ENCODE measurements at places on chromosomes 7 and 10.

DNA sequence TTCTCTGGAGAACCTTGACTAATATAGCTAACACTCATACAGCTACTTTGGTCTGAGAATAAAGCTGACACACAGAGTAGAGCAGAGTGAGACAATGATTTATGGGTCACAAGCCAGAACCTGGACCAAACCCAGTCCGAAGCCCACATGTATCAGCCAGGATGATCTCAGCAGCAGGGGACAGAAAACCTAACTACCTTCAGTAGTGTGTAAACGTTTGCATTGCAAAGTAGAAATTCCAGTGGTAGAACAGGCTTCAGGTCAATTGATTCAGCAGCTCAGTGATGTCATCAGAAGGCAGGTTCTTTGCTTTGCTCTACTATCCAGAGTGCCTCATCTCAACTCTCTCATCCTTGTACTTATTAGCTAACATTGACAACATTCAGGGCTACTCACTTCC lies 62.5 kb upstream of the PALS2 start:
- no peak for DNase-seq

- DNase-seq: no peak
These were observed 29.3 kb downstream of the KLF6 start for GRCh38 chr10:3755440-3756359.

DNA sequence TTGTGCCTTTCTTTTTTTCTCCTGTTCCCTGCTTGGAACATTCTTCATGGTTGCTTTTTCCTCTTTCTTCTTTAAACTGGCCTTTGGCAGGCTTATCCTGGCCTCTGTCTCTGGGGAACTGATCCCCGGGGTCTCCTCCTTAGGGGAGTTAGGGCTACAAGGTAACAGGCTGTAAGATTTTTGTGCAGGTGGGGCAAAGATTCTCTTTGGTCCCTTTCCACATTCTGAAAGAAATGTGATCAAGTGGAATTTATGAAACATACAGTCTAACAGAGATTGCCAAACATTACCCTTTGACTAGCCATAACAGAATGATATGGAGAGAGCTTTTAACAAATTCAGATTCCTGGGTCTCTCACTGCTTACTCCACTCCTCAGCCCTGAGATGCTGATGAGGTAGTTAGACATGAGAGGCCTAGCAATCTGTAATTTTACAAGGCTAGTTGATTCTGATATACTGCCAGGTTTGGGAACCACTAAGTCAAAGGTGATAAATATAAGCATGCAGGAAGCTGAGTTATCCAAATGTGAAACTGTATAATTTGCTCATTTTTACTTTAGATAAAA lies 8.8 kb downstream of the ZCWPW1 start:
- no peak for DNase-seq

DNA sequence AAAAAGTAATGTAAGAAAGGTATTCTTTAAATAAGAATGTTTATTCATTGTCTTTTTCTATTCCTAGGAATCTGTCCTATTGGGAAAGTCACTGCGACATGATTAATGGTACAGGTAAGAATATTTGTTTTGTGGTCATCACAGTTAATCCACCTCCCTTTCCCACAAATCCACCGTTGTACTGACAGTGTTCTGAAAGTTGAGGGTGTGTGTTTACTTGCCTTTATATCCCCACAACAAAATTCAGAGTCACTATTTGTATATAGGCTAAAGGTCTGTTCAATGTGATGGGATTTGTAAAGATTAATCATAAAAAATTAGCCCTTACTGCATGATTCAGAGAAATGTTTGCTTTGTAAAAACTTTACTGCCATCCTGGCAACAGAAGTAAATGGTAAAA lies 27.9 kb downstream of the CD36 start:
- no peak for DNase-seq

DNA sequence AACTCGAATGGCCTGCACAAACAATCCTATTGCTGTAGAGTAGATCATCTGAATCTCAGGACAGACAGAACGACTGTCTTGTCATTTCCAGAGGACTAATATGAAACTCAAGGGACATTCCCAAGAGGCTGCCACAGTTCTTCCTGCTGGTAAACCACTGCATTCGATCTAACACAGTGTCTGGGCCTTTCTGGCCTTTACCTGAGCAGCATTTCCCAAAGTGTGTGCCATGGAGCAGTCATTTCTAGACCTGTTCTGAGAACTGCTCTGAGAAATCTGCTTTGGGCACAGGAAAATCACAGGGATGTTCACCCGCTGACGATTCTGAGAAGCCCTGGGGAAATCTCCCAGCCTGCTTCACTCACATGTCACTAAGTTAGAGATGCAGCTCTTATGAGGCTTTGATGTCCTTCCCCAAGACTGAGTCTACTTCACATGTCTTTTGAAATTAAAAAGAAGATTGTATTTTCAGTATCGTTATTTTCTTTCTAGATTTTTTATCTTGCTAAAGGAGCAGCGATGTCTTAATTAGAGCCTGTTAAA lies 18.4 kb downstream of the GPNMB start:
- DNase-seq: no peak

- no peak for DNase-seq
These were observed 612.2 kb downstream of the TYW1 start for GRCh38 chr7:67608806-67609205.

GRCh38 chr7:10266976-10267375 lies 706.7 kb upstream of the PHF14 start:
- DNase-seq: no peak

DNA sequence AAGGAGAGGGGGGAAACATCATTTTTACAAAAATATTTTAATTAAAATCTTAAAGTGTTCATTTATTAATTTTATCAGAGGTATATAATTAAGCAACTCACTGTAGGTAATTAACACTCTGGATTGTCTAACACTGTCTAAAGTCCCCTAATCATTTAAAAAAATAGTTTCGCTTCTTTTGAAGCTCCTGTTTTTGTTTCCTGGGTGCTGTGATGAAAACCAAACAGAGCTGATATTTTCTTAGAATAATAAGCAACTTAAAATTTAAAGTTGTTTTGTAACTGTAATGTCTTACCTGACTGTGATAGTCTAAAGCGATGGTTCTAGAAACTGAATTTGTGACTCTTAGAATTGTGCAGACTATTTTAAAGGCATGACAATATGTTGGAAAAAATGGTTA lies 961.0 kb downstream of the GATA3 start:
- no peak for DNase-seq

- no peak for DNase-seq
These were observed 169.7 kb downstream of the CACNA2D1 start for GRCh38 chr7:82273886-82274285.

GRCh38 chr7:29995652-29996051 lies 6.1 kb upstream of the SCRN1 start:
- DNase-seq: no peak
